ENCODE measurements at places on chromosomes 5 and 9.

DNA sequence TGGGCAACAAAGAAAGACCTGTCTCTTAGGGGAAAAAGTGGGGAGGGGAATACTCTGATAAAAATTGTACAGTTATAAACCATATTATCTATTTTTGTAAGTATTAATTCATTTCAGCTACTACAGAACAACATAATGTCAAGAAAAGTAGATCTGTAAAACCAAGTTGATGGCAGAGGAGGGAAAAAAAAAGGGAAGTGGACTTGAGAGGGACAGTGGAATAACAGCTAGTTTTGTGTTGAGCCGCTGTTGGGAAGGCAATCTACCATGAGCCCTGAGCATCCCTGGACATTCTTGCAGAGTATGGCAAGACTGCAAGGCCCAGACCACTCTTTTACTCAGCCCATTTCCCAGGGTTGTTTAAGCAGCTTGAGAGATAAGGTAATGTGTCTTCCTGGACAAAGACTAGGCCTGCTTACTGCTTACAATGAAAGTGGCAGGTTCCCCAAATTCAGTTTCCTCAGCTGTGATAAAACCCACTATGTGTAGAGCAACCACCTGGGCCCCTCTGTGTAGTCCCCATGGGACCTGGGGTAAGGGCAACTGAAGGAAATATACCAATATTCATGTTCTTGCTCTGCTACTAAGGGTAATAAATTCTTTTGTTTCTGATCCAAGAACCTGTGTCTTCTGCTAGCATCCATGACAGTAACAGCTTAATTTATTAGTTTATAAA lies 25.0 kb downstream of the CEP120 start:
- DNase-seq: no peak

DNA sequence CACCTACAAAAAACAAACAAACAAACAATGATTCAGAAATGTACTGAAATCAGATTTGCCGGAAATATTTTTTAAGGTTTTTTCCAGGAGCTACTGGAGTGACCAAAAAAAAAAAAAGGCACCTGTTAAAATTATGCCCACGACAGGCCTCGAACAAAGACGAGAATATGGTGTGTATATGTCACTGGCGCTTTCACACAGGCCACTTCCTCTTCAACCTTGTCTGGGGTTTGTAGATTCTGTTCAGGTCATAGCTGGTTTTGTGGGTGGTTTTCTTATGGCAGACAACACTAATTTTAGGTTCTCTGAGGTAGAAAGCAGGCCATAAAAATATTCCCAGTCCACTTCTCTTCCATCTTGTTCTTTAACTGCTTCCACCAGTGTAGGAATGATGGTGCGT lies 7.0 kb downstream of the NDUFB6 start:
- no peak for DNase-seq

GRCh38 chr9:131282688-131283422 lies 6.5 kb upstream of the FAM78A start:
- DNase-seq: no peak

DNA sequence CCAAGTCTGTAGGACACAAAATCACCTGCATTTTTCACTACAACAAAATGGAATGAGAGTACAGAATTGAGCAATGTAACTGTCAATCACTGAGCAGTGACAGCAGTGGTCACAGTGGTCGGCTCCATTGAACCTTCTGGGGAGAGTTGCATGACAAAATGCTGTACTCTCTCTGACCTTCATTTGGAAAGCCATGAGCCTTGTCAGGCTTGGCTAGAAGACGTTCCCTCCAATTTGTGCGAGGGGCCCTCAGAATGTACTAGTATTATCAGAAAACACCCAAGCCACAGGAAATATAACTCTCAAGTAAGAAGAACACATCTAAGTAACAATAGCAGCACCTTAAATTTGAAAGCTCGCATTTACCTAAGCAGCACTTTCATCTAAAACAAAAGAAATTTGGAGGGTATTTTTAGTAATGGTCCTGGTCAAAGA lies 425.6 kb upstream of the MEF2C start:
- DNase-seq: peak; percentile 41

GRCh38 chr5:58009754-58010153 lies 450.1 kb downstream of the PLK2 start:
- no peak for DNase-seq

GRCh38 chr5:140588311-140589070 lies 23.9 kb downstream of the SLC35A4 start:
- no peak for DNase-seq

DNA sequence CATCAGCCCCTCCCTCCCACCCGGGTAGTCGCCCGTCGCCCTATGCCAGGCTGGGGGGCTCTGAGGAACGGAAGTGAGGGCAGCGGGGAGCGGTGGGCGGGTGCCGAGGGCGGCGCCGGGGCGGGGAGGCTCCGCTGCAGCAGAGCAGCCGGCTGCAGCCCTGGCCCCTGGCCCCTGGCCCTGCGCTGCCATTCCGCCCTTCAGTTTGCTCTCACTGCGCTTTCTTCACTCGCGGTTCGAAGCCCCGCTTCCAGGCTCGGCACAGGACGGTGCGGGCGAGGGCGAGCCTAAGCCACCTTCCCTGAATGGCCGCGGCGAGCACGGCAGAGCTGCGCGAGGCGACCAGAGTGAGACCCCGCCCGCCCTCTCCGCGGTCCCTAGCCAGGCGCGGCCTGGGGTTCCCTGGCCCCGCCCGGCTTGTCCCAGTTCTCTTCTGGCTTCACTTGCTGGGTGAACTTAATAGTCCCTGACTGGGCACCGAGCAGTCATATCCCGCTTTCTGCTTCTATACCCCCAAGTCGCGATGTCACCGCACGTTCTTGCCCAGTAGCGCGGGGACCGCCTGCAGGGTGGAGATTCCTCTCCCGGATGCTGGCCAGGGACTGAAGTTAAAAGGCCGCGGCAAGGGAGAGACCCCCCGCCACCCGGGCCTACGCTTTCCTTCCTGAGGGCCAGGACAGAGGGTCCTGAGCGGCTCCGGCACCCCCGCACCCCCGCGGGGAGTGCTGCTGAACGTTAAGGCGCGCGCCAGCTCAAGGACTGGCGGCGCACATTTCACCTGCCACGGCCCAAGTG lies 623 bp upstream of the TRIM36 start:
- DNase-seq: no peak

DNA sequence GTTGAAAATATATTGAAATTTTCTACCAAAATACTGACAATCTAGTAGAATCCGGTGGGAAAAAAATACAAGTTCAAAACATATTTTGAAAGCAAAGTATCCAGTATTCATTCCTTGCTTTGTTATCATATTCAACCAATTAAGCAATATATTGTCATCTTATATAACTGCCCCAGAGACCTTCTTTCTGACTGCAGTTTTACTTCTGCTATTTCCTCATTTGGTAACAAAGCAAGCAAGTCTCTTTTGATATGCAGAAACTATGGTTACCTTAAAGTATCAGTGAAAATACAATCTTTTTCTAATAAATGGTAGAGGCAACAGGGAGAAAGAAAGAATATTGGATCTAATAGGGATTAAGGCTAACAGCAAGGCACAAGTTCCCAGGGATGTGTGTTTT lies 663.7 kb upstream of the MEF2C start:
- no peak for DNase-seq

GRCh38 chr5:105057001-105057436 lies 1494.4 kb upstream of the NUDT12 start:
- DNase-seq: no peak

DNA sequence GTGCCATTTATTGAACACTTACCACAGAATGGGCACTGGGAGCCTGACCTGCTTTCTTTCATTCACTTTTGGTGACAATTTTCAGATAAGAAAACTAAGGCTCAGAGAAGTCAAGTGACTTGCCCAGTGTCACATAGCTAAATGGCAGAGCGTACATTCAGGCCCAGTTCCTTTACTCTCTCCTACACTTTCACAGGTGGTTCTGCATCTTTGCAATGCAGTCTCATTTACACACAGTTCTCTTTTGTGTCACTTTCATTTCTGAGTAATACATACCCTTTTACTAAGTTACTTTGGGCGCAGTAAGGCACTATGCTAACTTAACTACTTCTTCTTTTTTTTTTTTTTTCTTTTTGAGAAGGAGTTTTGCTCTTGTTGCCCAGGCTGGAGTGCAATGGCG lies 8.3 kb downstream of the NFIL3 start:
- DNase-seq: peak; percentile 77

DNA sequence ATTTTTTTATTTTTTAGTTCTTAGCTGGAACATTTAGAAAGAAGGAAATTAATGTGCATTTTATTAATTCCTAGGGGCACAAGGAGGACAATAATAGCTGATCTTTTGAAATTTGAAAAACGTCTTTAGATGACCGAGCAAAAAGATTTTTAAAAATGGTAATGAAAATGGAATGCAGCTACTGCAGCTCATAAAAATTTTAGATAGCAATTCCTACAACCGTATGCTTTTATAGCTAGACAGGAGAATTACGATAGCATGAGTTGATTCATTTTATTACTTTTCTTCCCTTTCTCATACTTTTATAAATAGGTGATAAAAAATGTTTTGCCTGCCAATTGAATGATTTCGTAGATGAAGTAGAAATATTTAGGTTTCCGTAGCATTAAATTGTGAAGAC lies 13.7 kb upstream of the RUFY1 start:
- DNase-seq: no peak

- no peak for DNase-seq
These were observed 20.4 kb downstream of the PDE4D start for GRCh38 chr5:59873113-59873512.

GRCh38 chr5:12865529-12865928 lies 961.3 kb upstream of the CTNND2 start:
- DNase-seq: no peak

- no peak for DNase-seq
These were observed 229.6 kb downstream of the TMEM167A start for GRCh38 chr5:82847562-82847961.

- no peak for DNase-seq
These were observed 106.6 kb upstream of the ANKRD55 start for GRCh38 chr5:56339732-56340131.

- no peak for DNase-seq
These were observed 312.3 kb downstream of the MED10 start for GRCh38 chr5:6066016-6066415.

DNA sequence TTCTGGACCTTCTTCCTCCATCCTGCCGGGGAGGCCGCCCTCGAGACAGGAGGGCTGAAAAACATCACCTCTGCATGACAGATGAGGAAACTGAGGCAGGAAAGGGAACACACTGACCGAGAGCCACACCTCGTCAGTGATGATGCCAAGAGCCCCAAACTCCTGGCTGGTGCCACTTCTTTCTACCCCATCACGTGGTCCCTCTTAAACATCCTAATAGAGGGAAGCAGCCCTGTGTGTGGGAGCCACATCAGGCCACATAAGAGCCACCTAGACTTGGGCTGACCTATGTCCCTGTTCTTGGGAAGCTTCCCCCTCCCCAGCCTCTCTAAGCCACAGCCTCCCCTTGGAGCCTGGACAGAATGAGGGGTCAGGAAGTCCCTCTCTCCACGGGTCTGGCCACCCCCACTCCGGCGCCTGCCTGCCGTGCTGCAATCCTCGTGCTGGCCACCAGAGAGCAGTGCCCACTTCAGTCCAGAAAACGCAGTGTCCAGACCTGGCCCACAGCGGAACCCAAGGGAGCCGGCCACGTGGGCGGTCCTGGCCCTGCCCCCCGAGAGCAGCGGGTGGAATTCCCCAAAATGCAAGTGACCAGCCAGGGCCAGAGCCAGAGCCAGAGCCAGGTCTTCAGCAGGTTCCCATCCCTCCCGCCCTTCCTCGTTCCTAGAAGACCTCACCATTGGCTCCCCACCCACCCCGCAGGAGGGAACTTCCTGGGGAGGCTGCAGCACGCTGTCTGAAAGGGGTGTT lies 54.7 kb upstream of the SARDH start:
- DNase-seq: peak; percentile 90

DNA sequence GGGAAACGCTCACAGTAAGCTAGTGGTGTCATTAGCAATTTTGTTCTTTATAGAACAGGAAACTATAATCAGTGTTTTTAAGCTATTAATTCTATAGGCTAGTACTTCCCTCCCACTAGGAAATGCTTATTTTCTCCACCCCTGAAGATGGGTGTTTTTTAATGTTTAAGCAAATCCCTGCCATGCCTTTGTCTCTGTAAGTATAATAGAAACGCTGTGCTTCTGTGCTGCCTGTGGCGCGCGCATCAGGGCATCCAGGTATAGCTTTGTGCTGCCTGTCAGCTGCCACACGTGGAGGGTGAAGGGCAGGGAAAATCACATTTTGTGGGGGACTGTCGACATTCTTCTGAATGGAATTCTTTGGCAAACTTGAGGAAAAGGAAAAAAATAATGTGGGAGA lies 217.5 kb downstream of the RAB3C start:
- DNase-seq: no peak

- no peak for DNase-seq
These were observed 47.9 kb upstream of the ZNF618 start for GRCh38 chr9:113828221-113828620.

DNA sequence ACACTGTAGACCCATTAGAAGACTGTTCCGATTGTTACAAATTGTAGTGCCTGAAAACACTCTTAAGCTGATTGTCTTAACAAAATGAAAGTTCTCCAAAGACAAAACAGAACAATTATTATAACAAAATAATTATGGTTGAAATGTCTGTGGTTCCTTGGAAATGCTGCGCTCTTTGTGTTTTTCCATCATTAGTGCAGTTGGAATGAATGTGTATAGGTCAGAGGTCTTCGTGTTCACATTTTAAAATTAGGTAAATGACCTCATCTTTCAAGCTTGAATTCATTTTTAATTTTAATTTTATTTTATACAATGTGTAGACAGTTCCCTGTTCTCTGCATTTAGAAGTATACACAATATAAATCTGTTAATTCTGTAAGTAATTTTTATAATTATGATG lies 56.7 kb upstream of the NXNL2 start:
- DNase-seq: no peak

DNA sequence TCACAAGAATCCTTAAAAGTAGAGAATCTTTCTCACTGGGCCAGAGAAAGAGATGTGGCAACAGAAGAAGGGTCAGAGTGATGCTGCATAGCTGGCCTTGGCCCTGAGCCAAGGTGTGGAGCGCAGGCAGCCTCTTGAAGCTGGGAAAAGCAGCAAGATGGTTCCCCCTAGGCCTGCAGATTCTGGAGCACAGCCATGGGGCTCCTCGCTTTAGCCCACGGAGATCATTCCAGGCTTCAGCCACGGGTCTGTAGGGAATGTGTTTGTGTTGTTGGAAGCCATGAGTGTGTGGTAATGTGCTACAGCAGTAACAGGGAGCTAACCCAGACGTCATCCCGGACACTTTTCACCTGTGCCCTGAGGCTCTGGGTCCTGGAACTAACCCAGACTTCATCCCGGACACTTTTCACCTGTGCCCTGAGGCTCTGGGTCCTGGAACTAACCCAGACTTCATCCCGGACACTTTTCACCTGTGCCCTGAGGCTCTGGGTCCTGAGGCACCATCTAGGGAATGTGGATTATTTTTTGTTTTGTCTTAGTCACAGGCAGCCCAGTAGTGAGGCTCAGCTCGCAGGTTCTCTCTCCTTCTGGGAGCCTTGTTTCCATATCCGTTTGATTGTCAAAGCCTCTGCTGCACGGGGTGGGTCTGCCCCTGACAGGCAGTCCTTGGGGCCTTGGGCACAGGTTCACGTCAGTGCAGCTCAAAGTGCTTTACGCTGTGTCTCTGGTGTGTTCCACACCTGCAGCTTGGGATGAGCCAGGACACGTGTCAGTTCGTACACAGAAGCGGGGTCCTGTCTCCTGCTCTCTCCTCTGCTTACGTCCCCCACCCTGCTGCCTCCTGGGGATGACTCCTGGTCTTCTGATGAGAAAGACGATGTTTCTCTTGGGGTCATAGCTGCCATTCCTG lies 56.3 kb upstream of the EXOC3 start:
- no peak for DNase-seq

GRCh38 chr9:21549890-21550289 lies 67.8 kb upstream of the IFNE start:
- no peak for DNase-seq

GRCh38 chr5:116730706-116731105 lies 156.1 kb upstream of the SEMA6A start:
- no peak for DNase-seq
